Astrocyte of the spinal cord (primary cell): ENCODE measurements at places on chromosomes 4 and X.
A peak's percentile ranks its signal among the peaks of the same experiment; 100 is the strongest.

DNA sequence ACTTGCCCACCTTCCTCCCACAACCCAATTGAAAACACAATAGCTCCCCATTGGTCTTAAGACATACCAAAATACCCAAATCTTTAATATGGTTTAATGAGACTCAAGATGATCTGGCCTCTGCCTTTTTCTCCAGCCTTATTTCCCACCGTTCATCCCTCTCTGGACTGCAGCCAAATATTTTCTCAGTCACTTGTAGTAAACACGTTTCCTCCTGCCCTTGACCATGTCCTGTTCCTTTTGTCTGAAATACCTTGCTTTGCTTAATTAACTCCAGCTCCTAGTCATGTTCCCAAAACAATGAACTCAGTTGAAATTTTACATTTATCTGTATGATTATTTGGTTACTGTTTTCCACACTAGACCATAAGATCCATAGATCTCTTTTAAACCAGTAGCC is 8.4 kb upstream of the NUP54 start:
- no peak for DNase-seq

DNA sequence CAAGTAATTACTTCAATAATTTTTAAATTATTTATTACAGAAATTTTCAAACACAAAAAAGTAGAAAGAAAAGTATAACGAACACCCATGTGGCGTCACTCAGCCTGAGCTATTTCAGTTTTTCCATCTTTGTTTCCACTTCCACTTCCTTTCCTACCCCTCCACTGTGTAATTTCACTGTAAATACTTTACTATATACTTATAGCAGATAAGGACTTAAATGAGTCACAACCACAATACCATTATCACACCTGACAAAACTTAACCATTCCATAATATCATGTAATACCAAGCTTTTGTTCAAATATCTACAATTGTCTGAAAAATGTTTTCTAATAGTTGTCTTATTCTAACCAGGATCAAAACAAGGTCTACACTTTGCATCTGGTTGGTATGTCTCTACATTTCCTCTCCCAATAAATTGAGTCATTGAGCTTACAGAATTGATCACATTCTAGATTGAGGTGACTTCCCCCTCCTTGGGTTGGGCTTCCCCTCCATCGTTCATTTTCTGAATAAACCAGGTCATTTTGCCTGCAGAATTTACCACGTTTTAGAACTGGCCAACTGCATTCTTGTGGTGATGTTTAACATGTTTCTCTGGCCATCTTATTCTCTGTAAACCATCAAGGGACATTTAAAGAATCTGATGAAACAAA is 48.7 kb downstream of the ATP10D start:
- DNase-seq: peak; percentile 29

DNA sequence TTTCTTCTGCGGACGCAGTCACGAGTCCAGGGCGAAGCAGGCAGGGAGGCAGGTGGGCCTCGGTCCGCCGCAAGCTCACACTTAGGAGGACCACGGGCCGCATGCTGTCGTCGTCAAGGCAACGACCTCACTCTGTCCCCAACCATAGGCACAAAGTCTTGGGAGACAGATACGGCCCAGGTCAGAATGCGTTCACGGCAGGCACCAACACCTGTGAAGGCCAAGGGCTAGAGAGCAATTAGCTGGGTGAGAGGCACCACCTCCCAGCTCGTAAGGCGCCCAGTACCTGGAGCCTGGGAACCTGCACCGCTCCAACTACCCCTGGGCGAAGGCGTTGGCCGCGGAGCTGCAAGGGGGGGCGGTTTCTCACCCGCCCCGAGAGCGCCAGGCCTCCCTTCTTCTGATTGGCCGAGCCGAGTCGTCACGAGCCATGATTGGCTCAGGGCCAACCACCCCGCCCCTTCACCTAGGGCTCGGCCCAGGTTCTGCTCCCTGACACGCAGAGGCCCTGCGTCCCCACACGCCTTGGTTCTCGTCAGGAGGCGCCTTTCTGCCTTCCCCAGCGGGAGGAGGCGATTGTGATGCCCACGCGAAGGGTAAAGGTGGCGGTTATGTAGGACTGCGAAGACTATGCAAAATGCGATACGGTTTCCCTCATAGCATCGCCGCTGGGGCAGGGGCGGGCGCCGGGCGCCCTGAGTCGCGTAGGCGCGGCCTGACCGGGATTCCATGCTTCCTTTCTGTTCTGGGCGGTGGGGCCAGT is at the start of gene CDKL2:
TSS of gene CDKL2 (minus strand) at position 355 of the 763 bp plus-strand sequence. CDS start 4,540 bp downstream, outside the sequence.
- DNase-seq: peak; percentile 62

GRCh38 chr4:169015186-169015623 is 5.2 kb upstream of the CBR4 start:
- DNase-seq: no peak

GRCh38 chrX:25599061-25599460 is 539.1 kb upstream of the MAGEB18 start:
- DNase-seq: peak; percentile 65

DNA sequence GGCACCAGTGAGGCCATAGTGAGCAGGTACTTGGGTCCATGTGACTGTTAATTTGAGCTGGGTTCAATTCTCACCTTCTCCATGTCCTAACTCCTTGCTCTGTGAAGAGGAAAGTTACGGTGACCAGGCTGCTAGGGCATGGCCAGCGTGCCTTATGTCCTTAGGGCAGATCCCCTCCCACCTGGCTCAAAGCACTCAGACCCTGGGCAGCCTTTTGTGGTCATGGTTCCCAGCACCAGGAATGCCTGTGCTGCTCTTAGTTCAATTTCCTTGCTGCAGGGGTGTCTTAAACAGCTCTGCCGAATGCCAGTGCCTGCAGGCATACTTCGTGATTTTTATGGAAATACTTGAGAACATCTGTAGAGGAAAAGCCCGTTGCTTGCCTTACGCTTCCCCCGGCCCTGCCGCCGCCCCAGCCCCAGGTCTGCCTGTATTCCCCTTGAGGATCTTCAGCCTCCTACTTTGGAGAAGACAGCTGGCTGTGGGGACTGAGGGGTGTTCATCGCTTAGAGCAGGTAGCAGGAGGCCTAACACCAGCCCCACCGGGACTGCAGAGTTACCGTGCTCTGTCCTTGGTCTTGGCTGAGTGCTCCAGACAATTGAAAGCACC is 3.1 kb upstream of the CDK16 start:
- DNase-seq: no peak

- DNase-seq: no peak
Measured at GRCh38 chr4:4735136-4735750, 124.2 kb upstream of the MSX1 start.

DNA sequence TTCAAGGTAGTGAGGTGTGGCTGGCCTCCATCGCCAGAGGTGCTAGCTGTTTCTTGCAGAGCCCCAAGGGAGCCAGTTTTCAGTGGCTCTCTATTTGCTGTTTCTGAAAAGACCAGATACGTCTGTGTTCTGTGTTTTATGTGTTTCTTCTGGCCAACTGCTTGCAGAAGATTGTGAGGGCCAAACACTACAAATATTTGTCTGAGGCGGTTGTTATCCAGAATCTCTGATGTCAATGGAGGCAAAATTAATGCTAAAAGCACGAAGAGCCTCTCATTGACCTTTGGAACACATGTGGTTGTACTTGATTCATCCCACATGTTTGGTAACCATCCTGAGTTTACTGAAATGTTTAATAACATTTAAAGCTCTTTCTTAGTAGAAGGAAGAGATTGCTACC is 113.9 kb downstream of the CT47B1 start:
- peak; percentile 37 for DNase-seq

GRCh38 chr4:26719954-26720552 is 136.2 kb downstream of the TBC1D19 start:
- peak; percentile 63 for DNase-seq

DNA sequence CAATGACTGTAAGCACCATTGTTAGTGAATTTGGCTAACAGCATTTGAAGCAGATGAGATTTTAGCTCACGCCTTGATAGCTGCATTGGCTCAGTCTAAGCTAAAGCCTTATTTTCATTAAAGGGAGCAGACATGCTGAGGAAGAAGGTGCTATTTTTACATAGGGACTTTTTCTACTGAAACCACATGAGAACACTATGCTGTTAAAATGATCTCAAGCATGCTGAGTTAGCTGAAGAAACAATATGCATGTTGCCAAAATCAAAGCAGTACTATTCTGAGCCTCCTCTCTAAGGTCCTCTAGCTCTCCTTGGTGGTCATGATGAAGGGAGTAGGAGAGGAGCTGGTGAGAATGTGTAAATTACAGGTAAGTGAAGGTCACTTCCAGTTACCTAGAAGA is 134.4 kb upstream of the JADE1 start:
- peak; percentile 47 for DNase-seq

GRCh38 chr4:132981611-132982010 is 167.5 kb upstream of the PCDH10 start:
- no peak for DNase-seq

DNA sequence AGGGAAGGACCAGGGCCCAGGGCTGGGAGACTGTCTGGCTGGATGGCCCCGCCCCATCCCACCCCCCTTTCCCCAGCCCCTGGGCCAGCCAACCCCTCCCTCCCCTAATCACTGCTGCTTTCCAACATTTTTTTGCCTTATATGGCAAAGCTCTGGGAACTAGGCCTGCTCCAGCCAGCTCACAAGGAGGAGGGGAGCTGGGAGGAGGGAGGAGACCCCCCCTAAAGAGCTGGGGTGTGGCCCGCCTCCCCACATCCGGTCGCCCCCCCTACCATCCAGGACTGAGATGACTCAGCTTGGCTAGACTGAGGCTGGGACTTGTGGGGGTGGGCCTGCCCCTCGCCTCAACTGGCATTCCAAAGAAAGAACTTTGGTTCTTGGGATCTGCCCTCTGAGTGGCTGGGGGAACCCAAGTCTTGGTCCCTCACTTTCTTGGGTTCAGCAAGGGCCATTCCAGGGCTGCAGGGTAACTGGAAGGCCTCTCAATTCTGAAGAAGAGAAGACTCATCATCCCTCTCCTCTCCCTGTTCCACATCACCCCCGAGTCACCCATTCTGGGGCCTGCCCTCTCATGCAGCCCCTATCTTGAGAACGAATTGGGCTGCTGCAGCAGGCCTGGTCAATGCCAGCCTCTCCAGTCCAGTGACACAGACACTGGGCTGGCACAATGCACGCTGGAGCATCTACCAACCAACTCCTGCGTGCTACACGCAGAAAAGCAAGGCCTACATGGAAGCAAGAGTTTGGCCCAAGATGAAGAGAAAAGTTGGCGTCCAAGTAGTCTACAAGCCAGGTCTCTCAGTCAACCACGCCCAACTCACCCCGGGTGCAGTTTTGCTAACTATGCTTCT is 4.8 kb downstream of the FLNA start:
- peak; percentile 96 for DNase-seq

- DNase-seq: no peak
Measured at GRCh38 chr4:89898304-89898716, 3.7 kb downstream of the MMRN1 start.

- DNase-seq: no peak
Measured at GRCh38 chr4:25065431-25065858, 34.7 kb upstream of the LGI2 start.

- no peak for DNase-seq
Measured at GRCh38 chr4:26524011-26524410, 33.7 kb upstream of the CCKAR start.

GRCh38 chr4:33160126-33160525 is 2440.0 kb downstream of the PCDH7 start:
- DNase-seq: no peak

- peak; percentile 56 for DNase-seq
Measured at GRCh38 chr4:88672987-88673386, 24.6 kb downstream of the NAP1L5 start.

DNA sequence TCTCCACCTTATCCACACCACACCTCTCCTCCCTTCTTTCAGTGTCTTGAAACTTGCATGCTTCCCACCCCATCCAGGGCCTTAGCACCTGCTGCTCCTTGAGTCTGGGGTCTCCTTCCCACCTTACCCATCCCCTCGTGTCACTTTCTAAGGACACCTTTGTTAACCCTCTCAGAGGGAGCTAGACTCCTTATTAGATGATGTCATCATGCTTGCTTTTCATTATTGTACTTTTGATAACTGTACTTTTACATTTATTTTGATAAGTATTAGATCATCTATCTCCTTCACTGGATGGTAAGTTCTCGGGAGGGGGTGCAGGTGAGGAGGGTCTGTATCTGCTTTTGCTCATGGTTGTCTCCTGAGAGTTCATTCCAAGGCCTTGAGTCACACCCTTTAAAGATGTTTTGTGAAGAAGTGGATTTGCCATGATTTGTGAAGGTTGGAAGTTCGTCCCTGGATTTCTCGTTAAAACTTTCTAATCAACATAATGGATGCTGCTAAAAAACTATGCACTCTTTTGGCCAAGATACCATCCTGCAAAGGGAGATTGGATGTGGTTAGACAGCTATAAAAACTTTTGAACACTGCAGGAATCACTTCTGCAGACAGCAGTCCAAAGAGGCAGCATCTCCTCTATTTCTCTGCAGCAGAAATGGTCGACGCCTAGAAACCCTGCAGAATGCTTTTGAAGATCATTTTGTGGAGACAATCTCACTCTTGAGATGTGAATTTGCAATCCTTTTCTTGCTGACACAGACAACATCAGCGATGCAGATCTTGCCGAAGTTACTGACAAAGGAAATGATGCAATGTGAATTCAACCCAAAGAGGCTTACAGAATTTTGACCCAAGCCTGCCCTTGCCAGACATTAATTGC is 69.6 kb downstream of the ENPP6 start:
- DNase-seq: no peak

- no peak for DNase-seq
Measured at GRCh38 chrX:152950786-152951185, 43.1 kb downstream of the PNMA5 start.
